ENCODE measurements at places on chromosomes 16 and 17.

DNA sequence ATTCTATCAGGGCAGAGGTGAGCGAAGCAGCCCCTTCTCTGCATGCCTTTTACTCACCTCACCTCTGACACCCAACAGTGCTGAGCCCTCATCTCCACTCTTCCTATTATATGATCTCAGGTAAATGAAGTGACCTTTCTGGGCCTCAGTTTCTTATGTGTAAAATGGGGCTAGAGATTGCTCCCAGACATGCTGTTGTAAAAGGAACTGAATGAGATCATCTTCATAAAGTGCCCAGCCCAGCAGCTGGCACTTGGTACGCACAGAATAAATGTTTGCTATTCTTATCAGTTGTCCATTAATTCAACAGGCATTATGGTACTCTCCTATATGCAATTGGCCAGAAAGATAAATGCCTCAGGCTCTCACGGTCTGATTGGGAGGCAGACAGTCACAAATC is 4.5 kb upstream of the GALK1 start:
- H3K27me3 ChIP-seq: no peaks in the 10 kb centered on the region
- peaks cover 3% of the 10 kb centered on the region for H3K4me1 ChIP-seq
- DNase-seq: peak; percentile 61
- no peaks in the 10 kb centered on the region for H3K36me3 ChIP-seq
- H3K4me3 ChIP-seq: no peak overlapping the region

- no peak overlapping the region for H3K4me3 ChIP-seq
- DNase-seq: no peak
- no peaks in the 10 kb centered on the region for H3K4me1 ChIP-seq
- H3K27me3 ChIP-seq: no peaks in the 10 kb centered on the region
- H3K27ac ChIP-seq: no peak overlapping the region
Measured at GRCh38 chr16:20064931-20065330, 8.8 kb downstream of the GPR139 start.

DNA sequence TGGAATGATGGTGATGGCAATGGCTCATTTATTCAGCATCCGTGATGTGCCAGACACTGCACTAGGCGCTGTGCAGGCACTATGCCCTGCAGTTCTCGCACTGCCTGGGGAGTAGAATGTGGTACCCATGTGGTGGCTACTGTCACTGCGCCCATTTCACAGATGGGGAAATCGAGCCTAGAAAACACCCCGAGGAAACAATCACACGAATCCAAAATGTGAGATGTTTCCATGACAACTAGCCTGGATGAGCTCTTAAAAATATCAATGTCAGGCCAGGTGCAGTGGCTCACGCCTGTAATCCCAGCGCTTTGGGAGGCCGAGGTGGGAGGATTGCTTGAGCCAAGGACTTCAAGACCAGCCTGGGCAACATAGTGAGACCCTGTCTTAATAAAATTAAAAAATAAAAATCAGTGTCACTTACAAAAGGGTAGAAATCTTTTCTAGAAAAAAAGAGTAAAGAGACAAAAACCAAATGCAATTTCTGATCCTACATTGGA is 57.9 kb upstream of the TNRC6A start:
- no peaks in the 10 kb centered on the region for H3K27me3 ChIP-seq
- H3K36me3 ChIP-seq: no peaks in the 10 kb centered on the region
- H3K4me3 ChIP-seq: no peak overlapping the region
- DNase-seq: no peak
- H3K4me1 ChIP-seq: no peaks in the 10 kb centered on the region

- H3K27ac ChIP-seq: peak overlapping the region; percentile 79
- H3K4me1 ChIP-seq: peaks cover 21% of the 10 kb centered on the region
- H3K36me3 ChIP-seq: peaks cover 58% of the 10 kb centered on the region
- peak; percentile 84 for DNase-seq
Measured at GRCh38 chr17:42312285-42313130, 24.2 kb downstream of the STAT5A start.

- H3K36me3 ChIP-seq: no peaks in the 10 kb centered on the region
- no peak overlapping the region for H3K4me3 ChIP-seq
- no peak overlapping the region for H3K27ac ChIP-seq
- no peak for DNase-seq
Measured at GRCh38 chr17:6018788-6019187, 51.4 kb upstream of the WSCD1 start.

- H3K4me3 ChIP-seq: no peak overlapping the region
- no peaks in the 10 kb centered on the region for H3K27me3 ChIP-seq
- no peaks in the 10 kb centered on the region for H3K36me3 ChIP-seq
Measured at GRCh38 chr16:50384500-50385135, 15.8 kb upstream of the BRD7 start.

GRCh38 chr17:76063875-76064546 is 8.3 kb downstream of the SRP68 start:
- no peaks in the 10 kb centered on the region for H3K36me3 ChIP-seq
- H3K4me1 ChIP-seq: no peaks in the 10 kb centered on the region
- peak; percentile 62 for DNase-seq

GRCh38 chr16:68244481-68244902 is 681 bp upstream of the PLA2G15 start:
- H3K4me3 ChIP-seq: peak overlapping the region; percentile 85
- H3K36me3 ChIP-seq: no peaks in the 10 kb centered on the region
- H3K27me3 ChIP-seq: no peaks in the 10 kb centered on the region
- peaks cover 40% of the 10 kb centered on the region for H3K4me1 ChIP-seq
- no peak for DNase-seq

DNA sequence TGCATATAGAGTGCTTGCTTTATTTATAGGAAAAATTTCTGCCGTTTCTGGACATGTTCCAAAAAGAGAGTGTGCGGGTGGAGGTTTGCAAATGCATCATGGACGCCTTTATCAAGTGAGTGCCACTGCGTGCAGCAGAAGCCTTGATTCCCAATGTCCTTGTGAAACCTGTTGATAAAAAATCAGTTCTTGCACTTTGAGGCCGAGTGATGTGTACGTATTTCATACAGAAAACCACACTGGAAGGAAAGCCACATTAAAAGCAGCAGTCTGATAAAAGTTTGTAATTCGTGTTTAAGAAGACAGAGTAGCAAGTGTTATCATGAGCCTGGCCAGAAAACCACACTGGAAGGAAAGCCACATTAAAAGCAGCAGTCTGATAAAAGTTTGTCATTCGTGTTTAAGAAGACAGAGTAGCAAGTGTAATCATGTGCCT is 78.0 kb downstream of the KNOP1 start:
- no peaks in the 10 kb centered on the region for H3K4me1 ChIP-seq
- H3K36me3 ChIP-seq: no peaks in the 10 kb centered on the region
- no peak for DNase-seq
- H3K4me3 ChIP-seq: no peak overlapping the region
- no peak overlapping the region for H3K27ac ChIP-seq
- no peaks in the 10 kb centered on the region for H3K27me3 ChIP-seq

DNA sequence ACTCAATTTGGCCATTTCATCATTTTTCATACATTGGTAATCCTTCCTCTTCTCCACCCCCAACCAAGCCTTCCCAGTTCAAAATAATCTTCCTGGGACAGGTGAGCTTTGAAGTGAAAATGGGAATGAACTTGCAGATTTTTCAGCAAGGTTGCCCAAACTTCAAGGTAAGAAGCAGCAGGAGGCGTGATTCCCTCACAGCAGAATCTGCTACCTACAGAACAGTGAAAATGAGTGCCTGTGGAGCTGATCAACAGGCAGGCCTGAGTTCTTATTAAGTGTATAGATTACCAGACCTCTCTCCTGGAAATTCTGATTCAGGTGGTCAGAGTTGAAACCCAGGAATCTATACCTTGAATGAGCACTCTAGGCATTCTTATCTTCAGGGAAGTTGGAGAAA is 356.6 kb downstream of the RBFOX1 start:
- no peaks in the 10 kb centered on the region for H3K4me1 ChIP-seq
- no peak for DNase-seq
- H3K4me3 ChIP-seq: no peak overlapping the region
- H3K27me3 ChIP-seq: no peaks in the 10 kb centered on the region
- H3K27ac ChIP-seq: no peak overlapping the region

DNA sequence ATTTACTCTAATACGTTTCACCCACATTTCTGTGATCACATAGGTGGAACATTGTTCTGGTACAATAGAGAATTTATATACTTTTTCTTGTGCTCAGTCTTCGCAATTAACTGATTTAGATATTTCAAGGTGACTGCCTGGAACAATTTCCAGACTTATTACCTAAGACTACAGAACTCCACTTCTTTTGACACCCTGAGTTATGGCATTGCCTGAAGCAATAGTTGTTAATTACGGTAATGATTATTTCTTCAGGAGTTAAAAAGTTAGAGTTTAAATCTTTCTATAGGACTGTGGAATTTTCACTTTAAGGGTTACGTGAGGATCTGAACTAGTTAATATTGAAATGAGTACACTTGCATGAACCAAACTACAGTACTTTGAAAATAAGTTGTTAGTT is 74.8 kb downstream of the MAP2K6 start:
- no peaks in the 10 kb centered on the region for H3K27me3 ChIP-seq
- DNase-seq: no peak
- peaks cover 11% of the 10 kb centered on the region for H3K4me1 ChIP-seq
- no peak overlapping the region for H3K27ac ChIP-seq

GRCh38 chr17:1872976-1873375 is 43.2 kb downstream of the RPA1 start:
- H3K36me3 ChIP-seq: no peaks in the 10 kb centered on the region
- H3K4me3 ChIP-seq: no peak overlapping the region
- H3K27ac ChIP-seq: no peak overlapping the region
- no peak for DNase-seq
- no peaks in the 10 kb centered on the region for H3K4me1 ChIP-seq
- no peaks in the 10 kb centered on the region for H3K27me3 ChIP-seq
